ENCODE measurements at places on chromosomes 1 and 21.

- no peak for DNase-seq
Observed at GRCh38 chr1:204616641-204617040, 68.9 kb downstream of the LRRN2 start.

DNA sequence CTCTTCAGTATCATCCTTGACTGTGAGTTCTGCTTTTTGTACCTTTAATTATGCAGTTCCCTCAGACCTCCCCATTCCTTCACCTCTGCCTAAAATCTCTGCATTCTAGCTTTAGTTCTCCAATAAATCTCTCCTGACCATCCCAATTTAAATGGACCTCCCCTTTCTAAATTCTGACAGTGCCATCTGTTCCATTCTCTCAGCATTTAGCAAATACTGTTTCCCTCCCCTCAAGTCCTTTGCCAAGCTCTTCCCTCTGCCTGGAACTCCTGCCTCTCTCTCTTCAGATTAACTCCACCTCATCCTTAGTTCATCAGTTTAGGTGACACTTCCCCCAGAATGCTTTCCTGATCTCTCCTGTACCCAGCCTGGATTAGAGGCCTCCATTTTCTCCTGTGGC is 54.0 kb upstream of the JUN start:
- DNase-seq = no peak

GRCh38 chr1:224506141-224506814 is 71.7 kb upstream of the WDR26 start:
- no peak for DNase-seq

GRCh38 chr1:6065093-6065858 is 19.6 kb downstream of the KCNAB2 start:
- no peak for DNase-seq

DNA sequence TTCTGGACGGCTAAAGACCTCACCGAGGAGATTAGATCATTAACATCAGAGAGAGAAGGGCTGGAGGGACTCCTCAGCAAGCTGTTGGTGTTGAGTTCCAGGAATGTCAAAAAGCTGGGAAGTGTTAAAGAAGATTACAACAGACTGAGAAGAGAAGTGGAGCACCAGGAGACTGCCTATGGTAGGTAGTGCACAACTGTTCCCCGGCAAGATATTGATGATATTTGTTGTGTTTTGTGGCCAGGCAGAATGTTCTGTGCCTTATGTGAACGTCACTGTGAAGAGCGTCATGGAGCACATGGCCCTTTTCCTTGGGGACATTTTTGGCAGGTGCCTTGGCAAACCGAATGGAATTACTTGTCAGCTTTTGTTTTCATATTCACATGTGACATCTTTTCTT is 191.7 kb downstream of the DISC1 start:
- DNase-seq = no peak

GRCh38 chr1:67001682-67002425 is 52.1 kb downstream of the SLC35D1 start:
- no peak for DNase-seq

DNA sequence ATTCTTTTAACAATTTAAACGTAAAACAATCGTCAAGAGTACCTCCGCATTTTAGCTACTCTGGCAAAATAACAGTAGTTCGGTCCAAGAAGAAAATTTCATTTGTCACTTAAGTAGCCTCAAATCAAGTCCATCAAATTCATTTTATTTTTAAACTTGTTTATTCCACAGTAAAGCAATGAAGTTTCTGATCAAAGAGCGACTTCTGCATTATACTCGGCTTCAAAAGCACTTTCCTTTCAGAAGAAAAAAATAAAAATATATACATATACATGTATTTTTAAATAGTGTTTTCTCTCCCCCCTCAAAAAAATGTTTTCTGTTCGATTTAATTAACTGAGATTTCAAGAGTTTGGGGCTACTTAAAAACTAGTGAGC is 115.0 kb downstream of the RERE start:
- no peak for DNase-seq

DNA sequence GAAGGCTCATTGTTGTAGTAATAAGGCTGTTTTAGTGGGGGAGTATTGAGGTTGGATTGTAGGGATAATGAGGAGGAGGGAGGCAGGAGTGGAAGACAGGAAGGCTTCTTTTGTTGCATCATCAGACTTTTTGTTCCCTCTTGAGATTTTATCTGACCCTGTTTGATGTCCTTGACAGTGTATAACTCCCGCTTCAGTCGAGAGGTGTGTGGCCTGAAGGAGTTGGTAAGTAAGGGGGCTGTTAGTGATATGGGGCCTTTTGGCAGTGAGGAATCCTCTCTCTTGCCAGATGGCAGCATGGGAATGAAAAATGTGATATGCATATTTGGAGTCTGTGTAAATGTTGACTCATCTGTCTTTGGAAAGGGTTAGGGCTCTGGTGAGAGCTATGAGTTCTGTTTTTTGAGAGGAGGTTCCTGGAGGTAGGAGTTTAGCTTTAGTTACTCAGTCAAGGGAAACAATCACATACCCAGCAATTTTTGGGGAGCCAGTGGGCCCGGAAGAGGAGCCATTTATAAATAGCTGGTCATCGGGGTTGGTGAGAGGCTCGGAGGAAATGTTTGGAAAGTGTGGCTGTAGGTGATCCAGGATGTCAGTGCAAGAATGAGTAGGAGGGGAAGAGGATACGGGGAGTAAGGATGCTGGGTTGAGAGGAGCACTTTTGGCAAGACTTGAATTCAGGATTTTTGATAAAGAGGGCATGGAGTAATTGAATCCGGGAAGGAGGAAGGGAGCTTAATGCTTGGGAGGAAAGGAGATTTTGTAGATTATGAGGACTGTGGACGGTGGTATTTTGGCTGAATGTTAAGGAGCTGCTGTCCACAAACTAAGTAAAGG is 136.7 kb upstream of the ETV3 start:
- peak; percentile 16 for DNase-seq

GRCh38 chr21:38241029-38241740 is 15.6 kb upstream of the KCNJ15 start:
- DNase-seq = peak; percentile 76

DNA sequence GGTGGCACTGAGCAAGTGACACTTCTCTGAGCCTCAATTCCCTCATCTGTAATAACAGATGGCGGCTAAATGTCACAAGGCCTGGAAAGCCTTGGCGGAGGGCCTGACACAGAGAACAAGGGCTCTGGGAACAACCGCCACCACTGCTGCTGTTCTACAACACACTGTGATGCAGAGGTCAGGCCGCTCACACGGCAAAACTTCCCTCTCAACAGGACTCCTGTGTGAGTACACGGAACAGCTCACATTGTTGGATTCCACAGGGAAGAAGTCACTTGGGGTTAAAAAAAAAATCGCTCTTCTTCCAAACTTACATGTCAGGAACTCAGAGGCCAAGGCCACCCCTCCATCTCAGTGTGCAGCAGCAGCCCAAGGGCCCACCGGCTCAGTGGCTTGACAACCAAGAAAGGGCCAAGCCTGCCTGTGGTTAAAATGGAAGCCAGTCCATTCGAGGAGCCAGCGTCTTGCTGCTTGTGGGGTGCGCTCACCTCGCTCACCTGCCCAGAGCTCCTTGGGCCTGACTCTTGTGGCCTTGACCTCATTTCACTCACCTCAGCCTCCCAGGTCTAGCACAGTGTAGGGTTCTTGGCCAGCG is 101.1 kb downstream of the RAVER2 start:
- peak; percentile 71 for DNase-seq

DNA sequence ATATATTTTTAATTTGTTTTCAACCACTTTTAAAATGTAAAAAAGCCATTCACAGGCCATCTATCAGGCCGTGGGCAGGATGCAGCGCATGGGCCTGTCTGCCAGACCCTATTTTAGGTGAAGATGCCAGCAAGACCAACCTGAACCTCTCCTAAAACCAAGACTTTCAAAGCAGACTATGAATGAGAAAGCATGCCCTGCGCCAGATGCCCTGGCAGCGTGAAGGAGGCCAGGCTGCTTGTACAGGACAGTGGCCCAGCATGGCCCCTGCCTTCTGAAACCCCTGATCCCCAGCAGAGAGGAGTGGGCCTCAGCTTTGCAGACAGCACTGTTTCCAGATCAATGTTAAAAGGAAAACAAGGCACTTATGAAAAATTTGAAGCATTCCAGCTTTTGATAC is 31.6 kb downstream of the WDR4 start:
- no peak for DNase-seq

- no peak for DNase-seq
Observed at GRCh38 chr1:88021529-88021928, 662.5 kb upstream of the PKN2 start.

- DNase-seq = peak; percentile 77
Observed at GRCh38 chr21:31354604-31355443, 10.8 kb upstream of the TIAM1 start.

- peak; percentile 85 for DNase-seq
Observed at GRCh38 chr21:36260030-36260787, 59.8 kb upstream of the MORC3 start.

- DNase-seq = no peak
Observed at GRCh38 chr1:147652306-147652705, 18.0 kb downstream of the ACP6 start.

- DNase-seq = no peak
Observed at GRCh38 chr1:92459871-92460320, 26.8 kb downstream of the GFI1 start.

DNA sequence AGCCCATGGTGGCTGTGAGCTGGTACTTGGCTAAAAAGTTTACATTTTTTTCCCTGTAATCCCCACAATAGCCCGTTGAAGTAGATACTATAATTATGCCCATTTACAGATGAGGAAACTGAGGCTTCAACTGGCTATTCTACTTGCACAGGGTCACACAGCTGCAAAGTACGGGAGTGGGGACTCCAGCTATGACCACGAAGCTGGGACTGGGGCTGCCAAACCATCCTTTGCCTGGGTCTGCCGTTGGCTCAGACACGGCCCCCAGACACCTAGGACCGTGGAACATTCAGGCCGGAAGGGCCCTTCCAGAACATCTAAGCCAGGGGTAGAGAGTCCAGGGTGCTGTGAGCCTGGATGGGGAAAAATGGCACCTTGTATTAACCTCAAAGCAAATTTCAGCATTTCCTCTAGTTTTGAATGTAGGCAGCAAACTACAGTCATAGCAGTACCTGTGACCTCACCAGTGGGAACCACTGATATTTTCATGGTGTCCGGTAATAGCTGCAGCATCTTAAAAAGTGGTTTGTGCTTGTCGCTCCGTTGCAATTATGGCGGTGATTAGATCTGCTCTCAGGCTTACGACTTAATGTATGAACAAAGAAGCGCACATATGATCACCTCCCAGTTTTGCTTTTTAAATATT is 4.3 kb downstream of the TP73 start:
- no peak for DNase-seq

DNA sequence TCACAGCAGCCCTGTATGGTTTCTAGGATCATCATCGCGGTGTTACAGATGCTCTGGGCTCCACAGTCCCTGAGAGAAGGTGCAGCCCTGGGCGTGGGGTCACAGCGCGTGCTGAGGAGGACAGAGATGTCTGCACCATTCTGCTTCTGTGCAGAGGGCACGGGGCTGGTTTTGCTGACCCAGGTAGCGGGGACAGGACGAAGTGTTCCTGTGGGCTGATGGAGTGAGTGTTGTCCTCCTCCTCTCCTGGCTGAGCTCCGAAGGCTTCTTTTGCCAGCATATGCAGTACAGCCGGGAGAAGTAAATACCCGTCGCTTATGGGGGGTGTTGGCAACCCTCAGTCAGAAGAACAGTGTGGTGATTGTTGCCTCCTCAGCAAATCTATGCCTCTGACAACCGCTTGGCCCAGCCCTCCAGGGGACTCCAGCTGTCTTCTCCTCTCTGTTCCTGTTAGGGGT is 101.5 kb downstream of the DDX20 start:
- DNase-seq = no peak

- DNase-seq = no peak
Observed at GRCh38 chr1:67270541-67270940, 37.1 kb upstream of the IL12RB2 start.

- no peak for DNase-seq
Observed at GRCh38 chr1:10085076-10085475, 52.3 kb downstream of the UBE4B start.

GRCh38 chr1:78831731-78832360 is 174.7 kb downstream of the ADGRL4 start:
- peak; percentile 82 for DNase-seq

DNA sequence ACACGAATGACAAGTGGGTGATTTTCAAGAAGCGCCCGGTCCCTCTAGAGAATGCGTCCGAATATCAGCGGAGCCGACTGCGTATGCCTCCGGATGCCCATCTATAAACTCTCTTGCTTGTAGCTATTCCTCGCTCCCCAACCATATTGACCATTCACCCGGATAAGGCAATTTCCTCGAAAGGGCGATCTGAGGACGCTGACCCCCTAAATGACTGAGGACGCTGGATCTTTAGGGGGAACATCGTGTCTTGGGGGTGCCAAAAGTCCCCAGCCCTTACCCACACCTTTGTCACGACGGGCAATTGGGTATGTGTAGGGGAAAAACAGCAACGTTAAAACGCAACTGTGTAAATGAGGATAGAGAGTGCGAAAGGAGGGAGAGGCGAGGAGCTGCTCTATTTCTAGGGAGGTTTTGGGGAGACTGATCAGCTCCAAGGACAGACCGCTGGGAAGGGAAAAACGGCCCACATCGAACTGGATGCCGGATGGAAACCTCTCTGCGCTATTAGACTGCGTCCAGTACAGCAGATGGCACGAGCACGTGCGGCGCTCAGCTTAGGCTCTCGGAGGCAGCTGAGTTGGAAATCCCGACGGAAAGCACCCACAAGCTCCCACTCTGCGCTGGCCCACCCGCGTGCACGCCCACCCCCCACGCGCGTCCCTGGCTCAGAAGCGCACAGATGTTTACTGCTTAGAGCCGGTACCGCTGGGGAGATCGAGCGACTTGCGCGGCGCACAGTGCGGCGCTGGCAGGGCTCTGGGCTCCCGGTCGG is 2.9 kb upstream of the PRRX1 start:
- no peak for DNase-seq

DNA sequence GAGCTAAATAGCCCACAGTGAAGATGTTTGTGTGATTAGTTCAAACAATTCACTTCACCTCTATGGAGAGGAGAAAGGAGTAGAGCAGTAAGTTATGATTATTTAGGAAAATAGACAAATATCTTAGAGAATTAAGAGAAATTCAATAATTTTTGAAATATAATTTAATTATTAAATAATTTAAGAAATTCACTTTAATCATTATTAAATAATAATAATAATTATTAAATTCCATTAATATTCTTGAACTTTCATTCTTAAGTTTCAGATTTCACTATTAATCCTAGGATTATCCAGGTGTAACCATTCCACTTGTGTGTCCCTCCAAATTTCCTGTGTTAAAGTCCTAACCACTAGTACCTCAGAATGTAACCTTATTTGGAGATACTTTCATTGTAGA is 58.9 kb upstream of the RGS18 start:
- DNase-seq = no peak

DNA sequence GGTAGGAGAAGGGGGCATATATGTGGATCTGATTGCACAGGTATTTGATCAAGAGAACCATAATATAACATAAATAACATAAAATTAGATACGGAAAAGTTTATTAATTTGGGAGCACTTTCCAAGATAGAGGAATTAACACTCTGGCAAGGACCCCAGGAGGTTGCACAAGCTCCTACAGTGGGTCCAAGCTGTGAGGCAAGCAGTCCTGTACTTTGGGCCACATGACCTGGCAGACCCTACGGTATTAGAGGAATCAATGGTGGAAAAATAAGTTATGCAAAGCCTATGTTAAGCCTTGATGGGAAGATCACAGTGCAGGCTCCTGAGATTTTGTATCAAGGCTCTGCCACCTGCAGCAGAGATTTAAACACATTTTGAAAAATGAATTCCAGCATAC is 220.1 kb downstream of the COL24A1 start:
- DNase-seq = no peak
